ENCODE measurements at places on chromosomes 16 and 17.

GRCh38 chr17:68519911-68520310 lies 7.7 kb downstream of the PRKAR1A start:
- DNase-seq = no peak

- DNase-seq = no peak
These were observed 515.0 kb upstream of the SALL1 start for GRCh38 chr16:51666074-51666473.

- no peak for DNase-seq
These were observed 113.9 kb upstream of the TBX2 start for GRCh38 chr17:61285526-61286320.

GRCh38 chr17:73878923-73879322 lies 234.7 kb upstream of the SDK2 start:
- DNase-seq = no peak

DNA sequence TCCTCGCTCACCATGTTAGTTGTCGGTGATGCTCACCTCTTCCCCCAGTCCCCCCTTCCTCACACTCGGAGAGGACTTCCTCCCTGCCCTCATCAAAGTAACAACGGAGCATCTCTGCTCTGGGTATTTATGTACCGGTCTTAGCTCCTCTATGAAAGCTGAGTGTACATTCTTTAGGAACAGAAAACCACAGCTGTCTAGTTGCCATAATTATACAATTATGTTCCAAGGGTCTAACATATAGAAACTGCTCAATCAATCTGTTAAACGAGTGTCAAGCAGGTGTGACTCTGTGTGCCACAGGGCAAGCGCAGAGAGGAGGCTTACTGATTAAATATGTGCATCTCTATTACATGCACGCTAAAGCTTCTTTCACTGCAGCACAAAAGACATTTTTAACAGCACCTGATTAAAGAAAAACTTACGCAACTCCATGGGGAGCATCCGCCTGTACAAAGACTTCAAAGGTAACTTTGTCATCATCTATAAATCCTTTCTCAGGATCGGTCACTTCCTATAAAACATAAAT lies 37.8 kb downstream of the LITAFD start:
- DNase-seq = no peak

DNA sequence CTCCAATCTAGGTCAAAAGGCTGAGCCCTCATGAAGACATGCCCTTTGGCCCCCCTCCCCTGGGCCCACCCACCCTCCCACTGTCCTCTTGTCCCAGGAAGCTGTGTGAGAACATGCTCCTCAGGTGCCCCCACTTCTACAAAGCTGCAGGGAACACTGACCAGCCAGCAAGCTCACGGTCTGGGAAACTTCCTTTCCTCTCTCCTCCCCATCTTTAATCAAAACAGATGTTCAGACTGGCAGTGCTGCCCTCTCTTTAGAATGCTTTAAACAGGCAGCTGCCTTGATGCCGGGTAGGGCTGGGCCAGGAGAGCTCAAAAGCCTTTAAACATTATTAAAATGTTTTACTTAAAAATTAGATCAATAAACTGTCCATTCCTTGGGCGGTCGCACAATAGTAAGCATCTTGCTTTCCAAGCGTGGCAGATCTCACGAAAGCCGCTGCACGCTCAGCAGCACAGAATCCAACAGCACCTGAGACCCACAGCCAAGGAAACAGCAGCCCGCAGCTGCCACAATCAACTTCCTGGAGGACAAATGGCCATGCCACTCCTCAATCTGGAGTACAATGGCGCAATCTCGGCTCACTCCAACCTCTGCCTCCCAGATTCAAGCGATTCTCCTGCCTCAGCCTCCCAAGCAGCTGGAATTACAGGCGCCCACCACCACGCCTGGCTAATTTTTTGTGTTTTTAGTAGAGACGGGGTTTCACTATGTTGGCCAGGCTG lies 399.2 kb downstream of the SLC39A11 start:
- no peak for DNase-seq

- no peak for DNase-seq
These were observed 45.1 kb upstream of the NOS2 start for GRCh38 chr17:27845264-27846041.

DNA sequence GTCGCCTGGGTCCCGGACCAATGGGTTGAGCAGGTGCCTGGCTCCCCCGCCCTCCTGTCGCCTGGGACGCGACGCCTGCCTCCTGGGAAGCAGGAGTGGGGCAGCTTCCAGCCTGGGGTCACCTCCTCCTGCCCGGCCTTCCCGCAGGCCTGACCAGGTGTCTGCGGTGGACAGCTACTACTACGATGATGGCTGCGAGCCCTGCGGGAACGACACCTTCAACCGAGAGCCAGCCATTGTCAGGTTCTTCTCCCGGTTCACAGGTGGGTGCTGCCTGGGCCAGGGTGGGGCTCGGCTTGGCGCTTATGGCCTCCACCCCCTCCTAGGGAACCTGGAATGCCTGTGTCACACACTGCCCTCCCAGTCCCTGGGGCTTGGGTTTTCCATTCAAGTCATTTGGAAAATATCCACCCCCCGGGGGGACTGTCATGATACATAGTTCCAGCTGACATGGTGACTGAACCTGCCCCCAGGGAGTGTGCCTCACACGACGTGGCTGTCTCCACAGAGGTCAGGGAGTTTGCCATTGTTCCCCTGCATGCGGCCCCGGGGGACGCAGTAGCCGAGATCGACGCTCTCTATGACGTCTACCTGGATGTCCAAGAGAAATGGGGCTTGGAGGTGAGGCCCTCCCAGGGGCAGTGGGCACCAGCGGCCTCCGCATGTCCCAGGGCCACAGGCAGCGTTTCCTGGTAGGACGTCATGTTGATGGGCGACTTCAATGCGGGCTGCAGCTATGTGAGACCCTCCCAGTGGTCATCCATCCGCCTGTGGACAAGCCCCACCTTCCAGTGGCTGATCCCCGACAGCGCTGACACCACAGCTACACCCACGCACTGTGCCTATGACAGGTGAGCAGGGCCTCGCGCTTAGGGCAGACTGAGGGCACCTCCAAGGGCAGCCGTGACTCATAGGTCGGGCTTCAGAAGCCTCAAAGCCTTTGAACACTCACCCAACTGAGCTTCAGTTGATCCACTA lies 2.3 kb downstream of the DNASE1 start:
- no peak for DNase-seq

- no peak for DNase-seq
These were observed 14.2 kb upstream of the CCL1 start for GRCh38 chr17:34377078-34377823.

GRCh38 chr17:79144133-79144532 lies 69.5 kb downstream of the ENGASE start:
- DNase-seq = no peak

GRCh38 chr17:32483451-32484019 lies 3.3 kb upstream of the CDK5R1 start:
- peak; percentile 94 for DNase-seq

- DNase-seq = no peak
These were observed 32.8 kb upstream of the RASD1 start for GRCh38 chr17:17528696-17529652.

DNA sequence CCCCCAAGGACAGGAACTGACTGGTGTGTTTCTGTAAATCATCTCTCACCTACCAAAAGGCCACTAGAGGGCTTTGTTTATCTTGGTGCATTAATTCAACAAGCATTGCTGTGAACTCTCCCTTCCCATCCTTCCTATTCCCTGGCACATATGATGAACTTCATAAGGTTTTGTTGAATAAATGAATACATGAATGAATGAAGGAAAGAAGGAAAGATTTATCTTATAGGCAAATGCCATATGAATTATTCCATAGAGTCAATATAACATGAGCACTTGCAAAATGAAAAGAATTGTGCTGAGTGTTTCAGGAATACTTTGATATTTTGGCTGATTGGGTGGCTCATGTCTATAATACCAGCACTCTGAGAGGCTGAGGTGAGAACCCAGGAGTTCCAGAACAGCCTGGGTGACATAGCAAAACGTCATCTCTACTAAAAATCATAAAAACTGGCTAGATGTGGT lies 4.3 kb downstream of the SPDYE4 start:
- no peak for DNase-seq

DNA sequence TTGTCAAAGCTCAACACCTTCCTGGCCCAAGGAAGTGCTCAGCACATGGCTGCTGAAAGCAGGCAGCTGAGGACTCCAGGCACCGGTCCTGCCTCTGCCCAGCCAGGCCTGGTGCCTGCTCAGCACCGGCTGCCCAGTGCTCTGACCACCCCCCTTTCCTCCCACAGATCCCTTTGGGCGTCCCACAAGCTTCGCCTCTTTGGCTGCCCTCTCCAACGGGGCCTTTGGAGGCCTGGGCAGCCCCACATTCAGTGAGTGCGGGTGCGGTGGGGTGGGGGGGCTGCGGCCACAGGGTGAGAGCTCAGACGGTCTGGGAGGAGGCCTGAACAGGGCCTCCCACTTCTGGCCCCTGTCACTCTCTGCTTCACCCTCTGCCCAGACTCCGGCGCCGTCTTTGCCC lies 10.2 kb downstream of the FBRS start:
- DNase-seq = no peak

DNA sequence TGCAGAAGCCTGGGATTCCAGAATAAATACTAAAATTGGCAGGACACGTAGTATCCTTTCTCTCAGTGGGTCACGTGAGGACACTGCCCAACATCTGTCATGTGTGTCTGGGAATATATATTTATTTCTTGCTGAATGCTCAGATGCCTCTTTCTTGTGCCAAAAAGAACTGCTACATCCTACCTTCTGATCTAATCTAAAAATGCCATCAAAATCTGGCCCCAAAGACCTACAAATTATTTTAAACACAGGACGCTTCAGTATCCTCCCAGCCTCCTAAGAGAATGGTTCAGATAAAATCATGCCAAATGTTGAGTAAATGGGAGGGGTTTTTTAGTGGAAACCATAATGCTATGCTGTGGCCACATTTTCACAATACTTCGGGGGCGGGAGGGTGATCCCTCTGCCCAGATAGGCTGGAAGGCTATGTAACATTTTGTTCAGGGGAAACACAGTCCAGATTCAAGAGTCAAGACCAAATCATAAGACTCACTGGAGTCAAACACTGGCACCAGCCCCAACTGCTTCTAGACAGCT lies 22.9 kb upstream of the CORO6 start:
- DNase-seq = no peak

- DNase-seq = peak; percentile 26
These were observed 218.8 kb upstream of the CHMP6 start for GRCh38 chr17:80772906-80773242.

DNA sequence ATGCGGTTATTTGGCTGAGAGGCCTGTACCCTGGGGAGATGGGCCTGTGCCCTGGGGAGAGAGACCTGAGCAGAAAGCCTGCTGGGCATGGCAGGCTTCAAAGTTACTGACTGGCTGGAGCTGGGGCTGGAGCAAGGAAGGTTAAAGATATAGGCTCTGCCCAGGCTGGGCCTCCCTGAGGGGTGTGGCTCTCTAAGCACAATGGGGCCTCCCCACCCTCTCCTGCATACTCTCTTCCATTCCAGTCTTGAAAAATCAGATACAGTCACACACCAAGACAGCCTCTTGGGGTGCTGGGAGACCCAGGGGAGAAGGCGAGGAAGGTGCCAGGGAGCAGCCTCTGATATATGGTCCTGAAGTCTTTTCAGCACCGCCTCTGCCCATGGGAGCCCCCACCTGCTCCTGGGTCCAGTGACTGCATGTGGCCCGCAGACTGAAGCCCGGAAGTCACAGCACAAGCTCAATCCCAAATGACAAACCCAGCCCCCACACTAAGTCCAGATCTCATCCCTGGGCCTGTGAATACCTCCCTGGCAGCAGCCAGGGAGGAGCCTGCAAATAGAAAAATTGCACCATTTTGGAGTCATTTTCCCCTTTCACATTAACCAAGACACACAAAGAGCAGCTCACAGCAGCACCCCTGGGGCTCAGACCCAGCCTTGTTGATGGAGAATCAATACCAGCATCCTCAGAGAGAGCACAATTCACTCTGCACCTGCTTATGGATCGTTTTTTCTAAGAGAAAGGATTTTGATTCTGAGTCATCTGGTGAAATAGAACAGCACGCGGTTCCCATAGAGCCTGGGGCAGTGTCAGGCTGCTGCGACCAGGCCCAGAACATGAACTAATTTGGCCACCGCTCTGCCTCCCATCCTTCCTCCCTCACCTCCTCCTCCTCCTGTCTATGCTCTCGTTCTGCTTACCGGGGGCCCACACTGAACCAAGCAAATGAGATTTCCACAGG lies 25.6 kb upstream of the CACNG1 start:
- peak; percentile 59 for DNase-seq

DNA sequence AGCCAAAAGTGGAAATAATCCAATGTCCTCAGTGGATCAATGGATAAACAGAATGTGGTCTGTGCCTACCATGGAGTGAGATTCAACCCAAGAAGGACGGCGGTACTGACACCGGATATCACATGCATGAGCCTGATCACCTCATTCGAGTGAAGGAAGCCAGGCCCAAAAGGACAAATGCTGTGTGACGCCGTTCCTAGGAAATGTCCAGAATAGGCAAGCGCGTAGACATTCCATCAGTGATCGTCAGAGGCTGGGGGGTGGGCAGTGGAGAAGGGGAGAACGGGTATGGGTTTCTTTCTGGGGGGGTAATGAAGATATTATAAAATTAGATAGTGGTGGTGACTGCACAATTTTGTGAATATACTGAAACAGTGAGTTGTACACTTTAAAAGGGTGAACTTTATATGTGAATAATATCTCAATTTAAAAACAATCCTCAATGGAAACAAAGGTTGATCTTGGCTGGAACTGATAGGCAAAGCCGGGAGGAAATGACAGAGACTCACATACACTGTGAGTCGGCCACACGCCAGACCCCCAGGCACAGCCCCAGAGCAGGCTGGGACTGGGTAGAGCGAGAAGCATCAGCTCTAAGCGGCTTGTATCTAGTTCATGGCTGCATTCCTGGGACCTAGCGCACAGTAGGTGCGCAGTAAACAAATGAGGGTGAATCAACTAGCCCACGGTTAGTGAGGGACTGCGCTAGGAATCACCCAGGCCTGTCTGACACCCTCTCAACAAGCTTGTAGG lies 3.5 kb downstream of the DBNDD1 start:
- DNase-seq = no peak

DNA sequence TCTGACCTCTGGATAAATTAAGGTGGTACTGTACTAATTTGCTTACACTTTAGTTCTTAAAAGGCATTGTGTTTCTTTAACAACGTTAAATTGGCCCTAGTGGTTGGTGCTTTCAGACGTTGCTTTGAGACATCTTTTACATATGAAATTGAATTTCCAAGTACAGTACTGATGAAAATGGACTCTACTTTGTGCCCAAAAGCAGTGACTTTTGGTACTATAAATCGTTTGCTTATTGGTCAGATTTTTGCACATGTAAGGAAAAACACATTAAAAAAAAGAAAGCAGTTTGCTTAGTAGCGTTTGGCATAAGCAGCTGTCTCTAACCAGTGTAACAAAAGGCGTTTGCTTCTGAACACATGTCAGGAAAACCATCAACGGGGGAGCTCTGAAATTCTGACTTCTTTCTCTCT lies 139.6 kb downstream of the CDK5R1 start:
- DNase-seq = peak; percentile 44

DNA sequence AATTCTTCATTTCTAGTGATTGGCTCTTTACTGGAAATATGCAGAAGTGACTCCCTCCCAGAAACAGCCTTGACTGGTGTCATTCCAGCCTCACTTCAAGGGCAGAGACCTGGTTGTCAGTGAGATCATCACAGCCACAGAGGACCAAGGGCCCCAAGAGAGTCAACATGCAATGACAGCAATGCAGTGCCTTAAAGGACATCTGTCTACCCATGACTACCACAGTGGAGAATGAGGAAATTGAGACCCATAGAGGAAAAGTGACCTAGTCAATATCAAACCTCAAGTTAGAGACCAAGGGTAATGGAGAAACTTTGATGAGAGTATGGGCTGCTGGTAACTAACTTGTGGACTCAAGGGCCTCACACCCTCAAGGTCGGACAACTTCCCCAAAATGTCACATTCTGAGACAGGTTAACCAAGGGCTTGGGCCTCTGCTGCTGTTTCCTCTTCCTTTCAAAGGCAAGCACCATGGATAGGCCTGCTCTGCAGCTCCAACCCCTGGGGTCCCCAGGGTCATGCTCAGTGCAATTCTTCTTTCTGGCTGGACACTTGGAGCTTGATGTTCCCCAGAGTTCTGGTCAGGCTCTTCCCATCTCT lies 11.3 kb downstream of the NOG start:
- no peak for DNase-seq

All from retina (tissue), 1 donor.